ENCODE measurements at places on chromosomes 2 and 18.

GRCh38 chr2:163808406-163808805, 72.6 kb upstream of the FIGN start:
- no peak for DNase-seq

DNA sequence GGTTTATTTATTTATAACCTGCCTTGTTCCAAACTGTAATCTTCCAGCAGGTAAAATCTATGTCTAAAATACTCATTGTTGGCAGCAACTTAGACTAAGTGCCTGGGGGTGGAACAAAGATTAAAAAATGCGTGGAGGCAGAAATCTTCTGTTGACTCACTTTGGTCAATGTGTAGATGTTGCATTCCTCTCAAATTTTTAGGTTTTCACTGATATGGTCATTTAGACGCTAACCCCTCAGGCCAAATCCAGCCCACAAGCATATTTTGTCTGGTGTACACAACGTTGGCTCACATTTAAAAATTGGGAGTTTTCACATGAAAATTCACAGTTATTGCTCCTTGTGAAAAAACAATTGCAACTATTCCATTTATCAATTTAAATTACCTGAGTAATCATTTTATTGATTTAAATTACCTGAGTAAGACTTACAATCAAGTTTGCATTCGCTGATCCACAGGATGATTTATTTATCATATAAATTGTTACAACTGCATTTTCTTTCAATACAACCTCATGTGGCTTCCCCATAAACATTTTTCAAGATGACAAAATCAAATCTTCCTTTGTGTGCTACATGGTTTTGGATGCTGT, 564.2 kb downstream of the TSN start:
- no peak for DNase-seq

- no peak for DNase-seq
Measured at GRCh38 chr18:79326413-79327198, 69.1 kb upstream of the NFATC1 start.

DNA sequence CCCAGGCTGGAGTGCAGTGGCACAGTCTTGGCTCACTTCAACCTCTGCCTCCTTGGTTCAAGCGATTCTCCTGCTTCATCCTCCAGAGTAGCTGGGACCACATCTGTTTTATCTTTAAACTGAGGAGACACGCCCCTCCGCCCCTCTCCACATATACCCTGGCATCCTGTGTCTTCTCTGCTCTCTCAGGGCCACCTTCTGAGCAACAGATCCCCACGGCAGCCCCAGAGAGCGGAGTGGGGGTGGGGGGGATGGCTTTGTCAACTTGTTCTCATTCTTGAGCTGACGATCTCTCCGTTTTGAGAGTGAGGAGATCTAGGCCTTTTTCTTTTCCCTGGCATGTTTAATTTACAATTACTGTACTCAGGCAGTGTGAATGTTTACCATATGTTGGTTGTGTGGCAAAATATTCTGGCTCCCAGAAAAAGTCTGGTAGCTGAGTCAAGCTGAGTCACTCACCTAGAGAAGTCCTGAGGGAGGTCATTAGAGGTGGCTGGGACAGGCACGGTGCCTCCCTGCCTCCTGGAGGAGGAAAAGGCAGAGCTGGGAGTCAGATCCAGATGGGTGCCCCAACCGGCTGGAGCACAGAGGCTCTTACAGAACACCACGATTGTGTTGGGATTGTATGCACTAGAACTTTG, 19.5 kb upstream of the ID2 start:
- DNase-seq = no peak

GRCh38 chr2:173296235-173296634, 58.4 kb upstream of the CDCA7 start:
- no peak for DNase-seq

DNA sequence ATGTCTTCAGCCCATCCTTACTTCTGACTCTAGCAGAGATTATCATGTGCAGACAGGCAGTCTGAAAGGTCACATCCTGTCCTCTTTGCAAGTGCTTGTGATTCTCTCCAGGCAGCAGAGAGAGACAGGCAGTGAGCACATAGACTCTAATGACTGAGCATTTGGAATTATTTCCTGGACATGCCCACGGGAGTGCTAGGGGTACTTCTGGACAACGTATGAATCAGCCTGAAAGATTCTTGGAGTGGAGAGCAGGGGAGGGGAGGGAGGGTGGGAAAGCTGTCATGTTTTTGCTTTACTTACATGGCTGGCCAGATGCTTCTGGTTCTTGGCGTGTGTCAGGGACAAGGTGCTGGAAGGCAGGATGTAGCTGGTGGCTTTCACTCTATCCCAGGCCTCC, 150.6 kb downstream of the RIF1 start:
- no peak for DNase-seq

DNA sequence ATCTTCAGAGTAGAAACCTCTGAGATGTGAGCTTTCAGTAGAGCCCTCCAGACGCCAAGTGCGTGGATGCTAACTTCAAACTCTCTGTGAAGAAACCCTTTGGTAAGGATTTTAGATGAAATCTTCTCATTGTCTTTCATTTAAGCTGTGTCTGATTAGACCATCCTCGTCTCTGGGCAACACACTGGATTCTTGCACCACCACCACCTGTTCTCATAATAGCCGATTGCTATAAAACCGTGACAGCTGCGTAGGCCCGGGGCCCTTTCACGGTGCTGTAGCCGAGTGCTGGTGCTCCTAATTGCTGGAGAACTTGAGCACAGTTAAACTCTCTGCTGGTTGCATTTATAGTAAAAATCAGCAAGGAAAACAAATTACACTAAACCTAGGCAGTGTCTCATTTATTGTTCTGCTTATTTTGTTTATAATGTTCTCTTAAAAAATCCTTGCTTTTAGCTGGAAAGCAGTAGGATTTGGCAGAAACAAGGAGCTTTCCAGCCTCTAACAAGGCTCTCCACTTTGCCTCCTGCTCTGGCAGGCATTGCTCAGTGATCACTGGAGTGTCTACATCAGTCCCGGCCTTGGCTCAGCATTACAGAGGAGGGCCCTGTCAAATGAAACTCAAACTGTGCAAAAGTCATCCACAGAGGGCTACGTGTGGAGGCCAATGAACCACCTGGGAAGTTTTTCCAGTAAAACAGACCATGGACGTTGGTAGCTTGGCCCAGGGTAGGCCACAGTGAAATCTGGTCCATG, 40.9 kb upstream of the MBP start:
- no peak for DNase-seq

GRCh38 chr2:105950521-105951383, 206.0 kb downstream of the NCK2 start:
- DNase-seq = no peak

GRCh38 chr2:195318440-195319111, 338.4 kb upstream of the SLC39A10 start:
- DNase-seq = peak; percentile 63

DNA sequence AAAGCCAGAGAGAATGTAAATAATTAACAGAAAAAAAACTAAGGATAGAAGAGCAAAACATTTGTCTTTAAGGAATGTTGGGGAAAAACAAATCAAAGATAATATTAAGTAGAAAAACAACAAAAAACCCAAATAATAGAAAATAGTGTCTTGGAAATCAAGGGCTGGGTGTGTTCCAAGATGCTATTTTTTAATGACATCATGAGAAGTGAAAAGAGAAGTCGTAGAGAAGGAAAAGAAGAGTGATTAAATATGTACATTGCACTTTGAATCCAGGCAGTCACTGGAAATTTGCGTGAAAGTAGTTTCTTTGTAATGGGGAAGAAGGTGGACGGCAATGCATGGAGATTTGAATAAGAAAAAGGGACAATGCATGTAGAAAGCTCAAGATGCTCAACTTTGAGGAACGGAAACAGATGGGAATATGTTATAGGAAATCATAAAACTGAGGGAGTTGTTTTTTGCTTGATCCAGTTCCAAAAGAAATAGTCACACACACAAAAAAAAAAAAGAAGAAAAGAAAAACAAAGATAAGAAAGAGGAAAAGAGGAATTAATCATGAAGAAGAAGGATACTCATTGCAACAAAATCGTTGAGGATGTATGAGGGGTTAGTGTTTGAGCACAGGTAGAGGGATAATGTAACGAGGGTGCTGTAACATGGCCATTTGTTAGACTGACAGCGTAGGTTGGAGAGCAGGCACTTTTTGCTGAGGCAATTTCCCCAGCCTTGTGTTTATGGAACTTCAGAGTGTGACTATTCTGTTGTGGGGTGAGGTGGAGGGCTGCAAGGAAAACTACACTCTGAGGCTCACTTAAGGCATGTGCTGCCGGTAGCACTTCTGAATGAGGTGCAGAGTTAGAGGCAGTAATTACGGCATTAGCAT, 184.1 kb downstream of the CALCRL start:
- no peak for DNase-seq

- no peak for DNase-seq
Measured at GRCh38 chr2:225310745-225311144, 88.8 kb upstream of the NYAP2 start.

GRCh38 chr2:191666732-191667131, 11.2 kb upstream of the NABP1 start:
- peak; percentile 93 for DNase-seq

DNA sequence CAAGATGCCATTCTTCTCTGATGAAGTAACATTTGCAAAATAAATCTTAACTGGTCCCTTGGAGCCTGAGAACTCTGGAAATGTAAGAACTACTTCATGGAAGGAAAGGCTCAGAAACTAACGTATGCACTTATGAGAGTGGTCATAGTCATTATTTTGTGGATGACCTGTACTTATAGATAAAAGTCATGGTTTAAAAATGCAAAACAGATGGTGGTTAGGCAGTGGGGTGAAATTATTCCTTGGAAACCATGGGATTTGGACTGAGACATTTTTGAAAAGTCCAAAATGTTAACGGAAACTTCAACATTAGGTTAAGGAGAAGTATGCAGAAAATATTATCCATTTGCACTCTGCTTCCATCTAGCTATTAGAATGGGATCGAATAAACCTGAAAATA, 223.0 kb downstream of the ICOS start:
- DNase-seq = no peak

DNA sequence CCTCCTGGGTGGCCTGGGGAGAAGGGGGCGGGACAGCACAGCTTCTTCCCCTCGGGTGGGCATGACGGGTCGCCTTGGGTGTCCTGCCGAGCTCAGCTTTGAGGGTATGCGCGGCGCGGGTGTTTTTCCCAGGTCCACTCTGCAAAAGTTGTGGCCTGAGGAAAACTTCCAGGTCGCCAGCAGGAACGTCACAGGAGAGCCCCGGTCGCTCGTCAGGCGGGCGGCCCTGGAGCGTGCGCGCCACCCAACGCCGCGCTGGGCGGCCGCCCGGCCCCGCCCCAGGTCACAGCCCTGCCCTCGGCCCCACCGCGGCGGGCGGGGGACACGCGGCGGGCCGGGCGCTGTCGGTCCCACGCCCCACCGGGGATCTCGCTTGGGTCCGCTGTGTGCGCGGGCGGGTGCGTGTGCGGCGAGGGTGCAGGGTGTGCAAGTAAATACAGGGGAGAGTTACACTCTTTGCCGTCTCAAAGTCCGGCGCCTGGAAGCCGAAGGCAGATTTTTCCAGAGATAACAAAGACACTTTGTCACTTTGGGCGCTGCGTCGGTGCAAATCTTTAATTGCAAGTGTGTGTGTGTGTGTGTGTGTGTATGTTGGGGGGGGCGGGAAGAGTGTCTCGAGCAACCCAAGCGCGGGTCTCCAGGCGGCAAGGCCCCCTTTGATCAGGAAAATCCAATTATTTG, 616 bp upstream of the SP5 start:
- DNase-seq = peak; percentile 37

DNA sequence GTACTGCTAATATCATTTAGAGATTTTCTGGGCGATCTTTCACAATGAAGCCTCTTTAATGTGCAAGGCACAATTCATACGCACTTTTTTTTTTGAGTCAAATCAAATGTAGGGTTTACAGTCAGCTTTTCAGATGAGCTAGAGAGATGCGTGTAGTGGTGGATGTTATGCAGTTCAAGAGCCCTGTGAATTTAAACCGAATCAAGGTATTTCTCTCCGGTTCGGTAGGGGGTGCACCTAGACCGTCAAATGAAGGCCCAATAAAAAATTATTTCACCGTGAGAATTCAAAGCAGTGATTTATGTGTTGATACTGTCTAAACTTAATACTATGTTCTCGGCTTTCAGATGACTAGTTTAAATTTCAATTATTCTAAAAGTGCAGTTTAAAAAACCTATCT, 1.1 kb downstream of the PTH2R start:
- no peak for DNase-seq

DNA sequence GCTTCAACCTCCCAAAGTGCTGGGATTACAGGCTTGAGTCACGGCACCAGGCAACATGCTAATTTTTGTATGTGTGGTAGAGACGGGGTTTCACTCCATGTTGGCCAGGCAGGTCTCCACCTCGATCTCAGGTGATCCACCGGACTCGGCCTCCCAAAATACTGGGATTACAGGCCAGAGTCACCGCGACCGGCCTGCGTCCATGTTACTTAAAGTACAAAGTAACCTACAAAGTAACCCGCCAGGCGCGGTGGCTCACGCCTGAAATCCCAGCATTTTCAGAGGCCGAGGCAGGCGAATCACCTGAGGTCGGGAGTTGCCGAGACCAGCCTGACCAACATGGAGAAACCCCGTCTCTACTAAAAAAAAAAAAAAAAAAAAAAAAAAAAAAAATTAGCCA, 1.1 kb upstream of the ANKRD30B start:
- DNase-seq = no peak

DNA sequence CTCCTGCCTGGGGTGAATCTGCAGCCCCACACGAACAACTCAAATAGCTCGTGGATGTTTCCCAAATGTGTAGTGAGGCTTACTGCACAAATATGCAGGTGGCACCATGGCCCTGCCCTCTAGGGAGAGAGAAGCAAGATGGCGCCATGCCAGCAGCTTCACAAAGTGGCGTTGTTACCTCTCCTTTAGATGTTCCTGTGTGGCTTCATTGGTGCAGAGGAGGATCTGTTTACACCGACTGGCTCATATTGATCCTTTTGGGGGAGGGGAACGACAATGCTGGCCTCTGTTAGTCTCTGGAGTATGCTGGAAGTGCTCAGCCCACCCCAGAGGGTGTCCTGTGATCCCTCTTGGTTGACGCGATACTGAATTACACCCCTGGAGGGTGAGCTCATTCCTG, 99.5 kb upstream of the GATA6 start:
- peak; percentile 16 for DNase-seq

DNA sequence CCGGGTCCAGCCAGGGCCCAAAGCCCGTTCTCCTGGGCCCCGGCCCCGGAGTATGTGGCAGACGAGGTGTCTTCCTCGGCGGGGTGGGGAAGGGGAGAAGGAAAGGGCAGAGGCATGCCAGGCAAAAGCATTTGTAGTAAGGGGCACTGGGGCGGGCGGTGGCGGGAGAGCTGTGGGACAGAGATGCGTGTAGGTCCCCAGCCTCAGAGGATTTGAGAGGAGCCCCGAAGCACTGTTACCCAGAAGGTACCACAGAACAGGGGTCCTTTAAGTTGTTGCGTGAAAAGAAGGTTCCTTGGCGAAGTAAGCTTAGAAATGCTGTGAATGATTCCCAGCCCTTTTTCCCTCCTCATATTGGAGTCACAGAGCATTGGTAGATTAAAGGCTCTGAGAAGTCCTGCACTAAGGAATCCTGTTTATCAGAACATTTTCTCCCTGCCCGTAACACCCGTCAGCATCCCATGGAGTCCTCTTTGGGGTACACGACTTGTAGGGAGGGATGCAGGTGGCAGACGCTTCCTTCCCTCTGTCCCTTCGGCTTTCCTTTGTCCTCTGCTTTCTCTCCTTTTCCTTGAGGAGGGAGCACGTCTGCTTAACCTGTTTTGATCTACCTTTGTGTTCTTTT, 12.5 kb downstream of the GAREM2 start:
- no peak for DNase-seq

GRCh38 chr2:8453904-8454302, 228.0 kb upstream of the ID2 start:
- DNase-seq = no peak
